Renal cortical epithelial cell (primary cell): ENCODE measurements at places on chromosomes 1 and 21.
A peak's percentile ranks its signal among the peaks of the same experiment; 100 is the strongest.

GRCh38 chr21:39444421-39445180 lies 977 bp downstream of the LCA5L start:
- peak; percentile 33 for DNase-seq

DNA sequence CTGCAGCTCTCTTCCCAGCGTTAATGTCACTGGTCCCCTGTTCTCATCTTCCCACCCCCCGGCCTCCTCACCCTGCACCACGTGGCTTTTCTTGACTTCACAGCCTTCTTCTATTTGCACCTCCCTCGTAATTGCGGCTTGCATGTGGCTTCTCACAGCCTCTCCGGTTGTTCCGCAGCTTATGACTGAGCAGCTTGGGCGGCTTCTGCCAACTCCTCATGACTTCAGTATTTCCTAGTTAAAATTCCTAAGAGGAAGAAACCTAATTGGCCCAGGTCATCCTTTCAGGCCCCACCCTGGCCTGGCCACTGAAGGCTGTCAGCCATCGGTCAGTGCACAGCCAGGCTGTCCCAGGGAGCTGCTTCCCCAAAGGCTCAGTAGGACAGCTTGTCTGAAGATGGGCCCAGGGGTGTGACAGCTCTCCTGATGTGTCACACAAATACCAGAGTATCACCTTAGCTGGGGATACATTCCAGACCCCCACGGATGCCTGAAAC lies 8.6 kb upstream of the RERE start:
- peak; percentile 42 for DNase-seq

- peak; percentile 75 for DNase-seq
Observed at GRCh38 chr21:31371715-31372470, 27.8 kb upstream of the TIAM1 start.

GRCh38 chr1:226551299-226551698 lies 2.7 kb downstream of the STUM start:
- DNase-seq: no peak

DNA sequence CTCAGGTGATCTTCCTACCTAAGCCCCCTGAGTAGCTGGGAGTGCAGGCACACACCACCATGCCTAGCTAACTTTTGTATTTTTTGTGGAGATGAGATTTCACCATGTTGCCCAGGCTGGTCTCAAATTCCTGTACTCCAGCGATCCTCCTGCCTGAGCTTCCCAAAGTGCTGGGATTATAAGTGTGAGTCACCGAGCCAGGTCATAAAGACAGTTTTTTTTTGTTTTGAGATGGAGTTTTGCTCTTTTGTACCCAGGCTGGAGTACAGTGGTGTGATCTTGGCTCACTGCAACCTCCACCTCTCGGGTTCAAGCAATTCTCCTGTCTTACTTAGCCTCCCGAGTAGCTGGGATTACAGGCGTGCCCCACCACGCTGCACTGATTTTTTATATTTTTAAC lies 42.1 kb downstream of the KIF1B start:
- peak; percentile 59 for DNase-seq

- no peak for DNase-seq
Observed at GRCh38 chr1:93700532-93701469, 19.2 kb upstream of the BCAR3 start.

GRCh38 chr1:61910035-61910434 lies 167.8 kb downstream of the PATJ start:
- DNase-seq: no peak

DNA sequence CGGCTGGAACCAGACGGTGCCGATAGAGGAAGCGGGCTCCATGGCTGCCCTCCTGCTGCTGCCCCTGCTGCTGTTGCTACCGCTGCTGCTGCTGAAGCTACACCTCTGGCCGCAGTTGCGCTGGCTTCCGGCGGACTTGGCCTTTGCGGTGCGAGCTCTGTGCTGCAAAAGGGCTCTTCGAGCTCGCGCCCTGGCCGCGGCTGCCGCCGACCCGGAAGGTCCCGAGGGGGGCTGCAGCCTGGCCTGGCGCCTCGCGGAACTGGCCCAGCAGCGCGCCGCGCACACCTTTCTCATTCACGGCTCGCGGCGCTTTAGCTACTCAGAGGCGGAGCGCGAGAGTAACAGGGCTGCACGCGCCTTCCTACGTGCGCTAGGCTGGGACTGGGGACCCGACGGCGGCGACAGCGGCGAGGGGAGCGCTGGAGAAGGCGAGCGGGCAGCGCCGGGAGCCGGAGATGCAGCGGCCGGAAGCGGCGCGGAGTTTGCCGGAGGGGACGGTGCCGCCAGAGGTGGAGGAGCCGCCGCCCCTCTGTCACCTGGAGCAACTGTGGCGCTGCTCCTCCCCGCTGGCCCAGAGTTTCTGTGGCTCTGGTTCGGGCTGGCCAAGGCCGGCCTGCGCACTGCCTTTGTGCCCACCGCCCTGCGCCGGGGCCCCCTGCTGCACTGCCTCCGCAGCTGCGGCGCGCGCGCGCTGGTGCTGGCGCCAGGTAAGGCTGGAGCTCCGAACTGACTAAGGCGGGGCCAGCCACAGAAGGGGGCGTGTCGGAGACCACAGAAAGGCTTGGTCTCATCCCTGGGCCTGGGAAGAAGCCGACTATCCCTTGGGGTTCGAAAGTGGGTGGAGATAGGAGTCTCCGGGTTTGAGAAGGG lies 486 bp downstream of the SLC27A3 start:
- peak; percentile 18 for DNase-seq

DNA sequence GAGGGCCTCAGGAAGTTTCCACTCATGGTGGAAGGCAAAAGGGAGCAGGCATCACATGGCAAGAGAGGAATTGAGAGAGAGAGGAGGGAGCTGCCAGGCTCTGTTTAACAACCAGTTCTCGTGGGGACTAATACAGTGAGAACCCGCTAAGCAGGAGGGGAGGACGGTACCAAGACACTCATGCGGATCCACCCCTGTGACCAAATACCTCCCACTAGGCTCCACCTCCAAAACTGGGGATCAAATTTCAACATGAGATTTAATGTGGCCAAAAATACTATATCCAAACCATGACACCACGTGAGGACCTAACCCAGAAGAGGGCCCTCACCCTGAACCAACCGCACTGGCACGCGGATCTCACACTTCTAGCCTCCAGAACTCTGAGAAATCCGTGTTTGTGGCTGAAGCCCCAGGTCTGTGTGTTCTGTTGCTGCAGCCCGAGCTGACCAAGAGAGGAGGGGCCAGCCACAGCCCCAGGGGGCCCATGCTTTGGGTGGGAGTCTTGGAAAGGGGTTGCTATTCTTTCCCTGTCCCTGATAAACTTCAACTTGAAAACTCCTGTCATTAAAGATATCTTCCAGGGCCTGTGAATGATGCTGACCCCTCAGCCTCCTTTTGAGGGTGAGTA lies 32.0 kb downstream of the TRIM67 start:
- peak; percentile 51 for DNase-seq

- no peak for DNase-seq
Observed at GRCh38 chr1:182350839-182351238, 40.8 kb downstream of the GLUL start.

DNA sequence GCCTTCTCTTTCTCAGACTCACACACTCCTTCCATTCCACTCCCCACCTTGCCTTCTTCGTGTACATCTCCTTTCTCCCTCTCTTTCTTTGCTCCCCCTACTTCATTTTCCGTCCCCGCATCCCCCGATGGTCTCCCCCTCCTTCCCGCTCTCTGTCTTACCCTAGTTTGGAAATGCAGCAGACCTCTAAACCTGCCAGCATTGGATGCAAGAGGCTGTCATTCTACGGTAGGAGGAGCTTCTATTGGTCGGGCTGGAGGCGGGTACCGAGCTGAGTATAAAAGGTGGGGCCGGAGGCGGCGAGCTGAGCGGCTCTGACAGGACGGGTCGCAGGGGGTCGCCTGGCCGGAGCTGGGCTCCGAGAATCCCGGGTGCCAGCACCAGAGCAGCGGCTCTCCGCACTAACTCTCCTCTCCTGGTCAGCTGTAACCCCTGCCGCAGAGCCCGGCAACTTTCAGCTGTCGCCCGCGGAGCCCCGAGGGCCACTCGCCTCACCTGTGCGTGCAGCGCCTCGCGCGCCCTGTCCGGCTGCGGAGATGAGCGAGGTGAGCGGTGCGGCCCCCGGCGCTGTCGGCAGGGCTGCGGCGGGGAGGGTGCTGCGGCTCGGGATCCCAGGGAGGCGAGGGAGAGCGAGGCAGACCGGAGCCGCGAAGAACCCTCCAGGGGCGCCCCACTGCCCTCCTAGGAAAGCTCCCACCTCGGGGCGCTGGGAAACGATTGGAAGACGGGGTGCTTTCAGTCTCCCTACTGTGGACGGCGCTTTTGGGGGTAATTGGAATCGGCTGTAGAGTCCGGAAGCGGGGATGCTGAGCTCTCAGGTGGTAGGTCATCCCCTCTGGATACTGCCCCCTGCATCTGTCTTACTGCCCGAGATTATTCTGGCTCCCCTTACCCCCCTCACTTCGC lies at the start of gene PCP4L1:
Gene PCP4L1, plus strand, starts transcription at position 307 of the 906 bp plus-strand sequence. Its CDS starts 230 bp downstream, at position 537.
- DNase-seq: peak; percentile 49

DNA sequence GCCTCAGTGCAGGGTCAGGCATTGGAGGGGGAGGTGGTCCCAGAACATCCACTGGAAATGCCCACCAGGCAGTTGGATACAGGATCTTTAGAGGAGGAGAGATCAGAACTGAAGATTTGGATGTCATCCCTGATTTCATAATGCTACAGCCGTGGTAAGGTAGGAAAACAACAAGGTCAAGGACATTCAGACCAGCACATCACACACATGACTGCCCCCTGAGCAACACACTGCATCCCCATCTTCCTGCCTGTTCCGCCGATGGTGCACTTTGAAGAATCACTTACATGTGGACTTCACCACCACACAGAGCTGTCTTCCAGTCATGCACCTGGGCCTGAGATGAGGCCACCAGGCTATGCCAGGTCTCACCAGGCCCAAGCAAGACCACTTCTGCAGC lies 16.7 kb downstream of the KIAA1614 start:
- no peak for DNase-seq

DNA sequence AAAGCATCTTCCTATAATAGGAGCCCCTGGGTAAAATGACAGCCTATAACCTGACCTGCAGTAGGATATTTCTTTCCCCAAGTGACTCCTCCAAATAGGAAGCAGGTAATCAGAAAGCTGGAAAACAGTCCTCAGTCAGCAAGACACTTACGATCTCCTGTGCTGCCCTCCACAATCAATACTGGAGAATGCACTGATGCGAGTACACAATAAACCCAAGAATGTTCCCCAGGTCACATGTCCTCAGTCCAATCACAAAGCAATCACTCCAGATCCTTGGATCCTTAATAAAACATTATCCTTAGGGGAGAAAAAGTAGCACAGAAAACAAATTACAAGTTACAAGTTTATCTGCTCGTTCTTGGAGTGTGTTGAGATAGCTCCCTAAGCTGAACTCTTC lies 233.1 kb downstream of the SLC45A1 start:
- DNase-seq: no peak

DNA sequence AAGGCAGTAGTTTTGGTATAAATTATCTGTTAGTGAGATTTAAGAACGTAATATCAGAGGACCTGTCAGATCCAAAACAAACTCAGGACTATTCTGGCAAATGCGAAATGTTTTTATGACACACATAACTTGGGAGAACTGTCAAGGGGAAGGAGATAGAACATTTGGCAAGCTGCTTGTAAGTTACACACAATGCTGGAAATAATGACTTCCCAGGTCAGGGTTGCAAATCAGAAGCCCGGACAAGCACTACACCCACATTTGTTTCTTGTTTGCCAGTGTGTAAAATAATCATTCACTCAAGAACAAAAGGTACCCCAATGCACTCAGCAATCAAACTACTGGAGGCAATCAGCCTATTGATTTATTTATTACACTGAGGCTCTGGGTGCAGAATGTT lies 354.7 kb downstream of the KCNH1 start:
- peak; percentile 18 for DNase-seq

- DNase-seq: no peak
Observed at GRCh38 chr1:98914547-98914946, 90.1 kb downstream of the PLPPR5 start.

DNA sequence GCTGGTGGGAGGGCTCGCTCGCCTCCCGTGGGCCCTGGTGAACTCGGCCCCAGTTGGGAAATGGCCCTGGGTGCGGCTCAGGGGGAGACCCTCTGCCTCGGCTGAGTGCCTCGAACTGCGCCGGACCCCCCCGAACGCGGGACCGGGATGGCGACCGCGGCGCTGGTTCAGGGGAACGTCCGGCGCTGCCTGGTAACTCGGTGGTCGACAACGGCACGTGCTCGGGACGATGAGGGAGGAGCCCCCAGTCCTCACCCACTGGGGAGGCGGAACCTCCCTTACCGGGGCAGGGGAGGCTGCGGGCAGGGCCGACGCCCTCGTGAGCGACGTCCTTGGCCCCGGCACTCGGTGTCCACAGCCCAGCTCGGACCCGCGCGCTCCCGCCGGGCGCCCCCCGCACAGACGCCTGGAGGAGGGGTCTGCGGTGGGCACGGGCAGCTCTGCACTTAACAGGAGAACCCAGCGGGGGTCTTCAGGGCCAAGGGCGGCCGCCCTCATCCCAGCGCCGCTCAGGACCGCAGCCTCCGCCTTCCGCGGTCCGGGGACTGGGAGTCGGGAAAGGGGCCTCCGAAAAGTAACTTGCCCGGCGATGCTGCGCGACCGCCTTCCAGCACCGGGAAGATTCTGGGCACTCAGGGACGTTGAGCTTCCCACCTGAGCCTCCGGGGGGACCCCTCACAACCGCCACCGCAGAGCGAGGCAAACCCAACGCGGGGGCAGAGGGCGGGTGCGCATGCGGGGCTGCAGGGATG lies 1.7 kb downstream of the HES4 start:
- DNase-seq: no peak

DNA sequence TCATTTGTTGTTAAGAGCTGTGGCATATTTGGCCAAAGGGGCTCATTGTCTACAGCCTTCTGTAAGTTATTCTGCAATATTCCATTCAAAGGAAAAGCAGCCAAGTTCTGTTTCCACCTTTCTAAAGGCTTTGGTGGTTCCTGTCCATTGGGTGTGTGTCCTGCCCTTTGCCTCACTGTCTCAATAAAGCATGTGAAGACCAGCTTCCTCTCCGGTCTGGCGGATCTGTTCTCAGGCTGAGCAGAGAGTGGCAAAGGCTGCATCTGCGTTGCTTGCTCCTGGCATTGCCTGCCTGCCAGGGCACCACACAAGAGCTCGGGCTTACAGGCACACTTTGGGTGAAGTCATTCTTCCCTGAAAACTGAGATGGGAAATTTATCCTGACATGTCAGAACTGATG lies 34.9 kb downstream of the ST6GALNAC3 start:
- DNase-seq: no peak

DNA sequence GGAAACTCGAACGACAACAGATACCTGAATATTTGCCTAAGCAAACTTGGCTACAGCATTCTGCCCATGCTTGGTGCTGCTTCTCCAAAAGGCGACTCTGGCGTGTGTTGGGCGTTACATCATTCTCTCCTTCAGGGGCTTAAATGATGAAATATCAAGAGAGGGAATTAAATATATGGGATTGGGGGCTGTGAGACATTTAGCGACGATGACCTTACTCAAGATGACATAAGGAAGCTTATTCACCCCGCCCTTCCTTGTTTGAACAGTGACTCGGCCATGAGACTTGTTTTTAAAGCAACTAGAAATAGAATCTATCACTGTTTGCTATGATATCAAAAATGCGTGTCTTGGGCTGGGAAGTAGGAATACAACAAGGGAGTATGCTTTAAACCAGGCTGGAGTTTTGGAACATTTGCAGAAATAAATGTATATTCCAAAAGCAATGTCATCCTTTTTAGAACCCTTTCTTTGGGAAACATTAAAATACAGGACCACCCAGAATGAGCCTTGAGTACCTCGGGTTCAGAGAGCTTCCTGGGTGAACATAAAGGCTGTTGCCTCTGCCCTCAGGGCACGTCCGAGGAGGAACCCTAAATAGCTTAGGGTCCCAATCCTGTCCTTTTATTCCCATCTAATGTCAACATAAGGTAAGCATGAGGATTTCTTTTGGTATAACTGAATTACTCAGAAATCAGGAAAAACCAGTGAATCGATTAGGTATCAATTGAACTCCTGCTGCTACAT lies 123.3 kb upstream of the SLC45A1 start:
- DNase-seq: no peak

GRCh38 chr1:12180315-12180714 lies 13.5 kb downstream of the TNFRSF1B start:
- no peak for DNase-seq
